ENCODE measurements at places on chromosomes 7 and 10. TPM values are rescaled to one million over a fixed set of nuclear protein-coding genes. Genes with fewer than 3 reads are reported as not detected.

Gene CLDN3
- polyA plus RNA-seq, result 43.5 TPM

Gene BLNK
- 38.8 TPM for polyA plus RNA-seq

Gene KIF11
- 30.7 TPM for polyA plus RNA-seq

Gene VIPR2
- polyA plus RNA-seq, result 3.0 TPM

Gene CYP3A4
- 0.17 TPM for polyA plus RNA-seq

Gene IDI2
- not detected for polyA plus RNA-seq

Gene ZMIZ2
- polyA plus RNA-seq, result 58.4 TPM

Gene TMEM229A
- 0.21 TPM for polyA plus RNA-seq

Gene ANXA8
- 0.40 TPM for polyA plus RNA-seq

Gene LRRC4
- 7.9 TPM for polyA plus RNA-seq

Gene SH2D4B
- polyA plus RNA-seq, result 0.20 TPM

Gene MSMB
- polyA plus RNA-seq, result not detected

Gene CTBP2
- polyA plus RNA-seq, result 88.3 TPM

Gene SLC25A40
- polyA plus RNA-seq, result 31.7 TPM
